IPS DF 19.7 (cell line): ENCODE measurements at places on chromosomes 13 and 19.

GRCh38 chr13:108948251-108948671, 318.9 kb downstream of the MYO16 start:
- DNase-seq: no peak

DNA sequence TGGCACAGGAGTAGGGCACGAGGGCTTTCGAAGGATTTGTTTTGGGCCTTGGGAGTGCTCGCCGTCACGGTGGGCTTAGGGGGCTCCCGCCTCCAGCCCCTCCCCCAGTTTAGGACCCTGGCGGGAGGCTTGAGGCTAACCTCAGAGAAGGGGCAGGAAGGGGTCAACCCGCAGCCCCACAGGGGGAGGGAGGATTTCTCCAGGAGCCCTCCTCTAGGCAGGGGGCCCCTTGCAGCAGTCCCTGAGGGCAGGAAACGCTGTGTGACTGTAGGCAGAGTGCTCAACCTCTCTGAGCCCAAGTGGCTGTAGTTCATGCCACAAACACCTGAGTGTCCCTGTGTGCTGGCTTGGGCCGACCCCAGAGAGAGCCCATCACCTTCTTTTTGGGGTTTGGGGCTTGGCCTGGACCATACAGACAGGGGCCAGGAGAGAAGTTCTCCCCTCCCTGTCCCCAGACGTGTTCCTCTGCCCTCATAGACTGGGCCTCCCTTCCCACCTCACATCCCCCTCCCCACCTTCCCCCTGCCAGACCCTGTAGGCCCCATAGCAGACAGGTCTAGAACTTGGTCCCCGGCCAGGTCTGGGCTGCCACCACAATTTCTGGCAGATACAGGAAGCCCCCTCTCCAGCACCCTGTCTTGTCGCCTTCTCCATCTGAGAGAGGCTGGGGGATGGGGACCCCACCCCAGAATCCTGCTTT, 8.1 kb downstream of the ISYNA1 start:
- DNase-seq: no peak

DNA sequence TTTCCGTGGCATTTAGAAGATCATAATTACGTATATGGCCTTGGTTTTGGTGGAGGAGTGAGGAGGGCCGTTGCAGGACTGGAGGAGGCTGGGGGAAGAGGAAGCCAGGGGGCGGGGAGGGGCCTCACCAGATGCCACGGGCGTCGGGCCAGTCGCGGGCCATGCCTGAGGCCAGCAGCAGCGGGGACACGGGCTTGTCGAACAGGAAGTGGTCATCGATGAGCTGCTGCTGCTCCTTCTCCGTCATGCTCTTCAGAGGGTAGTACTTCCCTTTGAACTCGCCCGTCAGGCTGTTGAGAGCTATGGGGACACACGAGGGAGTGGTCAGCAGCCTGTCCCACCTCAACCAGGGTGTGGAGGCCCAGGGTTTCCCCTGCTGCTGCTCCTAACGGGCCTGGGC, 11.1 kb downstream of the CKM start:
- no peak for DNase-seq

DNA sequence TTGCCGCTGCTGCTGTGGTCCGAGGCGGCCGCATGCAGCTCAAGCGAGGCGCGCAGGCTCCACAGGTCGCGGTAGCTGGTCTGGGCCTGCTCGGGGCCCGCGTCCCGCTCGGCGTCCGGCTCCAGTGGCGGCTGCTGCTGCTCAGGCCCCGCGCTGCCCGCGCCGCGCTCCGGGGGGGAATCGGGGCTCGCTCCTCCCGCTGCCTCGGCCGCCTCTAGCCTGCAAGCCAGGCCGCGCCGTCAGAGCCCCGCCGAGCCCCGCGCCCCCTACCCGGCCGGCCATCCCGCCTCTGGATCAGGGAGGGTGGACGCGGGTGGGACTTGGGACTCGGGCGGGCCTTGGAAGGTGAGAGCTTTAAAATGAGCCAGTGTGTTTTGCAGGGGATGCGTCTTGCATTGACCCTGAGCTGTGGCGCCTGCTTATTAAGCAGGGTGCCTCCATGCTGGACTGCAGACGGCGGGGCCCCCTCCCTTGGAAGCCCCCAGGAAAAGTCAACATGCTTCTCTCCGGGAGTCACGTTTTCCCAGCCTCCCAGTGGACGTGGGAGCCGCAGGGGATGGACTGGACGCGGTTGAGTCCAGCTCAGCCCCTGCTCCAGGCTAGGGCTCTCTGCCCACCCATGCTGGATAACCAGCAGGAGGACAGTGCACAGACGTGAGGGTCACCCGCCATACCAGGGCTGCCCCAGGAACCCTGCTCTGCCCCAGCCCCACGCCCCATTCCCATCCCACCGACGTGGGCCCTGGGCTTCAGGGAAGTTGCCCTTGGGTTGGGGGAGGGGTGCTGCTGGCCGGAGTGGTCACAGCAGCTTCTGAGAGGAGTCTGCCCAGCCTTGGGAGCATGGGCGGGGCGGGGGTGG, 7.7 kb downstream of the CBARP start:
- no peak for DNase-seq

- DNase-seq: no peak
These were observed 1.6 kb downstream of the GATAD2A start for GRCh38 chr19:19406878-19407632.

DNA sequence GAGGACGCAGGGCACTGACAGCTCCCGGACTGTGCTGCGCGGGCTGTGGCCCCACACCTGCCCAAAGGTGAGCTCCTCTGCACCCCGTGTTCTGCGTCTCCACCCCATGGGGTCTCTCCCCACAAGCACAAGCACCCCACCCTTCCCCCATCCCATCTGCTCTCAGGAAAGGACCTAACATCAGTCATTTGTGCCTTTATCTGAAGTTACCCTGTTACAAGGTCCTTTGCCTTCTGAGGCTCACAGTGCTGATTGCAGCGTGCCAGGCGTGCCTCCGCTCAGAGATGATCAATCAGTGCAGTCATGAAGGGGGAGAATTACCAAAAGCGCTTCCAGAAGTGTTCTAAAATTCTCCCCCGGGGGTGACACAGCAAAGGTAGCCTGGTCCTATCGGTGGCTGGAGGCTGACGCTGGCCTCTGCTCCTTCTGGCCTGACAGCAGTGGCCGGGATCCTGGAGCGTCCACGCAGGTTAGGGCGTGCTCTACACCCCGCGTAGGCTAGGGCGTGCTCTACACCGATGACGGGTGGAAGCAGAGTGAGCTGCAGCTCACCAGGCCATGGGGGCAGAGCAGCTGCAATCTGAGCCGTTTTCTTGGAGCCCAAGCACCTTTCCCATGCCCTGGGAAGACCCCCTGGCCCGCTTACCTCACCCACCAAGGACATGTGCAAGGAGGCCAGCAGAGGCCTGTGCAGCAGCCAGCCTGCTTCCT, 84.7 kb upstream of the TM9SF2 start:
- DNase-seq: no peak
